Inflammatory macrophage treated with lipopolysaccharide for 1 hour (primary cell): ENCODE measurements at places on chromosomes 7 and 10.

DNA sequence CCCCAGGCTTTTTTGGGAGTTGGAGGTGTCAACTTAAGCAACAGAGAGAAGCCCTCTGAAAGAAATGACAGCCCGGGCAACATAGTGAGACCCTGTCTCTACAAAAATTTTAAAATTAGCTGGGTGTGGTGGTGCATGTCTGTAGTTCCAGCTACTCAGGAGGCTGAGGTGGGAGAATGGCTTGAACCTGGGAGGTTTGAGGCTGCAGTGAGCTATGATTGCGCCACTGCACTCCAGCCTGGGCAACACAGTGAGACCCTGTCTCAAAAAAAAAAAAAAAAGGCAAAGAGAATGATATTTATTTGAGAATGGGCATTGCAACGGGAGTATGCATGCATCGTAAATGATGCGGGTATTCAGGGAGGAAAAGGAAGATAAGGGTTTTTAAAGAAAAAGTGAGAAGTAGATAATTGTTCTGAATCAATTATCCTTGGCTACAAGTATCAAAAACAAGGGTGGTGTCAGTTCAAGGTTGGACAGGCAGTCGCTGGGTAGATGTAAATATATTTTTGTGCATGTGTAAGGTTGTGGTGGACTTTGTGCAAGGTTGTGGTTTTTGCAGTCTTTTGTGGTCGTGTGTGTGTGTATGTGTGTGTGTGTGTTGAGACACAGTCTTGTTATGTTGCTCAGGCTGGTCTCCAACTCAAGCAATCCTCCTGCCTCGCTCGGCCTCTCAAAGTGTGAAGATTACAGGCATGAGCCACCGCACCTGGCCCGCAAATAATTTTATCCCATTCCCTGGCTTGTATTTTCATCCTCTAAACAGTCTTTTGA lies 65.6 kb downstream of the COL26A1 start:
- DNase-seq = no peak

- no peak for DNase-seq
Measured at GRCh38 chr7:5361446-5362127, 62.0 kb downstream of the TNRC18 start.

- no peak for DNase-seq
Measured at GRCh38 chr7:50781381-50782293, 1.1 kb downstream of the GRB10 start.

DNA sequence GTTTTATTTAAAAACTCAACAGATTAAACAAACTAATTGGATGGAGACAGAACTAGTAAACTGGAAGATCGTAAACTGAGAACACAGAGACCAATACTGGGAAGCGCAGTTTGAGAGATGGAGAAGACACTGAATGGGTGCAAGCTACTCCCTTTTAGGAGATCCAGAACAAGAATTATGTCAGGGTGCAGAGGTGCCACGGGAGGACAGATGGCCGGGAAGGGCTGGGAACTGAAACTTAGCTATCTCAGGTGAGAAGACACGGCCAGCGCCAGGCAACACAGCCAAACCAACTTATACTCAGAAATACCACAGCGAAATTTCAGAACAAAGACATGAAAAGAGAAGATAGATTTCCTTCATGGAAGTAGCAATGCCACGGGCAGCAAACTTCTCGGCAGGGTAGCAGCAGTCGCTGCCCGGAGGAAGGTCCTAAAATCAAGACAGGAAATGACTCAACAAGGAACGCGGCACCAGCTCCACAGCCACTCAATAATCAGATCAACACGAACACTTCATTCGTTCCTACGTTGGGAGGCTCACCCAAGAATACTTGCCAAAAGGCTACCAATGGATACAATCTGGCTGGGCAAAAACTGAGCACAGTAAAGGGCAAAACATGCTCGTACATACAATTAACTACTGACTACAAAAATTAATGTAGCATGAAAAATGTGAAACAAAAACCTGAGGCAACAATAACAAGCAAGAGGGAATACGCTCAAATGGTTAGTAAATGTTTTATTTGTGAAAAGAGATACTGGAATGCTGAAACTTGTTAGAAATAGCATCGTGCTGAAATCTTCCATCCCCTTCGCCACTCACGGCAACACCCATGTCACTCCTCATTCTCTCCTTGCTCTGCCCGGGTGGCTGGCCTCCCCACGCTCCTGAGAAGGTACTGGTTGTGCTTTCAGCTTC lies 2.2 kb upstream of the LRRC27 start:
- DNase-seq = peak; percentile 33

DNA sequence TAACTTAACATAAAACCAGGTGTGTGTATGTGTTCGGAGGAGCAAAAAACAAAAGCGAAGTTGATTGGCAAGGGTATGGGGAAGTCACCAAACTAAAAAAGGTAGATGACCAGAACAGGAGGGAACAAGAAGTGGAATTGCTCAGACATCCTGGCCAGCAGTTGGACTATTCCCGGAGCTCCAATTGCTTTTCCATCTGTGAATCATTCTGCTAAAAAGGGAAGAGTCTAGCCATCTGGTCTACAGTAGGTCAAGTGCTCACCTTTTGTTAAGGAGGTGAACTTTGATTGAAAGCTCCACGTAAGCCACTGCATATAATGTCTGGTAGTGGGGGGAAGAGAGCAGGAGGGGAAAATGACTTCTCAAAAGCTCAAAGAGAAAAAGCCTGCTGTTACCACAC lies 50.0 kb upstream of the BET1 start:
- DNase-seq = no peak

GRCh38 chr10:72335394-72336258 lies 19.1 kb downstream of the DNAJB12 start:
- no peak for DNase-seq

DNA sequence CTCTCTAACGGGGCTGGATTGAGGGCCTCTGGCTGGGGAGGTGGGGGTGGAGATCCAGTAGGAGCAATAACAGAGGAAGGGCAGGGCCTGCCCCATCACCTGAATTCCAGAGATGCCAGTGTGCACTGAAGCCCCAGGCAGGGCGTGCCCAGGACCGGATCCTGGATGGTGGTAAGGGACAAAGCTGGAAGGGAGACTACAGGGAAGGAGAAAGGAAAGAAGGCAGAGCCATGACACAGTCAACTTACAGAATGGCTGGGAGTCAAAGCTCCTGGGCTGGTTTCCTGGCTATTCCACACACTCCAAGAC lies 666 bp downstream of the TMEM139 start:
- no peak for DNase-seq

GRCh38 chr7:30352169-30352568 lies 67.8 kb downstream of the ZNRF2 start:
- no peak for DNase-seq

GRCh38 chr10:102476466-102477141 lies 25.3 kb upstream of the C10orf95 start:
- DNase-seq = no peak

DNA sequence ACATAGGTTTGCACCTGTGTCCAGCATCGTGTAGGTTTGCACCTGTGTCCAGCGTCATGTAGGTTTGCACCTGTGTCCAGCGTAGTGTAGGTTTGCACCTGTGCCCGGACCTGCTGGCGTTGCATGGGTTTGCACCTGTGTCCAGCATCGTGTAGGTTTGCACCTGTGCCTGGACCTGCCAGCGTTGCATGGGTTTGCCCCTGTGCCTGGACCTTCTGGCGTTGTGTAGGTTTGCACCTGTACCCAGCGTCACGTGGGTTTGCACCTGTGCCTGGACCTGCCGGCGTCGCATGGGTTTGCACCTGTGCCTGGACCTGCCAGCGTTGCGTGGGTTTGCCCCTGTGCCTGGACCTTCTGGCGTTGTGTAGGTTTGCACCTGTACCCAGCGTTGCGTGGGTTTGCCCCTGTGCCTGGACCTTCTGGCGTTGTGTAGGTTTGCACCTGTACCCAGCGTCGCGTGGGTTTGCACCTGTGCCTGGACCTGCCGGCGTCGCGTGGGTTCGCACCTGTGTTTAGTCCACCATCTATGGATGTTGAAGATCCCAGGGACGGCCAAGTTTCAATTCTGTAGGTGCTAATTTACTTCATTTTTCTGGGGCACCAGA lies 158.0 kb downstream of the WDR37 start:
- DNase-seq = no peak

DNA sequence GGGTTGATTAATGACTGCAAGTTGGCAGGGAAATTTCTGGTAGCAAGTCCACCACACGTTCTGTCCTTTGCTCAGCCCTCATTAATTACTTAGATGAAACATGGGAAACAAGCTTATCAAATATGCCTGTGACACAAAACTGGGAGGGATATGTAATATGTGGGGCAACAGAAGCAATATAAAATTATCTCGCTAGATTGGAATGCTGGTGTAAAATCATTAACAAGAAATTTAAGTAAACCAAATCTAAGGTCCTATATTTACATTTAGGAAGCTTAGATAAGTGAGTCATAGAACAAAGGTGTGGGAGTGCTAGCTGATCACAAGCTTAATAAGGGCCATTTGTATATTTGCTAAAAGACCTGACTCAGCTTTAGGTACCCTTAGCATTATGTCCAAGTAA lies 23.5 kb downstream of the TRPV5 start:
- peak; percentile 21 for DNase-seq

DNA sequence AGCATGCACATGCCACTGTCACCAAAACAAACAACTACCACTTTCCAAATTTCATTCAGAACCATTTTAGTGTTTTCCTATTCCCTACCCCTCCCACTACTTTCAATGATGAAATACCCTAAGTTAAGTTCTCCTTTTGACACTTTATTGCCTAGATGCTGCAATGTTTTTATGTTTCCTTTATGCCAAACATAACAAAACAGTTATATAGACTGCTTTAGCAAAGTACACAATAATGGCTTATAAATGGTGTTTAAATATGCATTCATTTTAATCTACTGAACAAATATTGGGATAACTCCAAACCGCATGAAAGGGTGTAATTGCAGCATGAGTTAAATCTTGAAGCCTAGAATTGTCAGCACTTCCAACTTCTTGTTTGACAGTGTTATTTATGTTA lies 69.2 kb downstream of the PHYHIPL start:
- DNase-seq = peak; percentile 56

DNA sequence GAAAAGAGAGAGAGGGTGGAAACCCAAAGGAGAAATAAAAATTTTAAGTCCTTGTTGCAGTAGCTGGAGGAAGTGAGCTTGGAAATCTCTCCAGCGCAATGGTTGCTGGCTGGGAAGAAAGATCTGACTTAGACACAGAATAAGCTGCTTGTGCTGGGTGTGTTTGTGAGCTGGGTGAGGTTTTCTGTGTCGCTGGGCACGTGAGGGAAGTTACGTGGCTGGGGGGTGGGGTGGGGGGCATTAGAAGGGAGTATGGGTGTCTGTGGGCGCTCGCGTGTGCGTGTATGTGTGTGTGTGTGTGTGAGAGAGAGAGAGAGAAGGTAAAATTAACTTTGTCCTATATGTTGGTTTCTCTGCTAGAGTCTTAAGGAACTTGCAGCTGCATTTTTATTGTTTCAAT lies 11.6 kb downstream of the TCF7L2 start:
- no peak for DNase-seq

DNA sequence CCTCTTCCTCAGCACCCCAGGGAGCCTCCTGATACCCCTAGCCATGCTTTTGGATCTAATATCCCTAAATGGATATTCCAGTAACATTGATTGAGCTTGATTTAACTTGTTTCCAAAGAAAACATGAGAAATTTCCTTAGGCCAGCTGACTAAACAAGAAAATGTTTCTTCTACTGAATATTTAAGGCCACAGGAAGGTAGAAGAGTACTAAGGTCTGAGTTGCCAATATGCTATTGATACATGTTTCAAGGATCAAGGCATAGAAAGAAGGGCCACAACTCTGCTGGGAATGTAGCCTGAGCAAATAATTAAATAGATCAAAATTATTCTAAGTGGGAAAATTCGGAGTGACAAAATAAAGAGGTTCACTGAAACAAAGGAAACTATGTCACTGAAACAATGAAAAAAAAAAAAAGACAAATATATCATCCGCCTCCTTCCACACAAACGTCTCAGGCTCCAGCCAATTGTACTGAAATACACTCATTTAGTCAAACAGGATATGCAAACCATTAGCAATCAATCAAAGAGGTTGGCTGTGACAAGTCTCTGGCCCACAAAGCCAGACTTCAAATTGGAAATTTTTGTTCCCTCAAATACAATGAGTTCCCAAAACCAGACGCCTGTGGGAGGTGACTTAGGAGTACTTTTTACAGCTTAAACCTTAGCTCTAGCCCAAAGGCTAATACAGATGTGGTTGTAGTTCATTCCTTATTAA lies 396.2 kb downstream of the HTR7 start:
- DNase-seq = no peak

DNA sequence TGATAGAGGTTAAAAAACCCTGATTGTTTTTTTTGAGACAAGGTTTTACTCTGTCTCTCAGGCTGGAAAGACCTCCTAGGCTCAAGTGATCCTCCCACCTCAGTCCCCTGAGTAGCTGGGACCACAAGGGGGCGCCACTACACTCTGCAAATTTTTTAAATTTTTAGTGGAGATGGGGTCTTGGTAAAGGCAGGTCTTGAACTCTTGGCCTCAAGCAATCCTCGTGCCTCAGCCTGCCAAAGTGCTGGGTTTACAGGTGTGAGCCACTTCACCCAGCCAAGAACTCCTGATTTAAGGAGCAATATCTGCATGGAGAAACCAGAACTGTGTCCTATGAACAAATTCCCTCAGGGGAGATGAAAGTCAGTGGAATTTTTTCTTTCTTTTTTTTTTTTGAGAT lies 7.3 kb upstream of the KLHDC10 start:
- DNase-seq = peak; percentile 38

GRCh38 chr7:112255388-112255720 lies 48.9 kb downstream of the ZNF277 start:
- DNase-seq = no peak

GRCh38 chr10:29730458-29730857 lies 95.7 kb upstream of the SVIL start:
- no peak for DNase-seq

- peak; percentile 52 for DNase-seq
Measured at GRCh38 chr10:71316056-71316785, 2.8 kb upstream of the SLC29A3 start.

- no peak for DNase-seq
Measured at GRCh38 chr7:36795451-36796021, 71.2 kb upstream of the AOAH start.

- DNase-seq = peak; percentile 51
Measured at GRCh38 chr10:87862679-87863052, 667 bp downstream of the KLLN start.

DNA sequence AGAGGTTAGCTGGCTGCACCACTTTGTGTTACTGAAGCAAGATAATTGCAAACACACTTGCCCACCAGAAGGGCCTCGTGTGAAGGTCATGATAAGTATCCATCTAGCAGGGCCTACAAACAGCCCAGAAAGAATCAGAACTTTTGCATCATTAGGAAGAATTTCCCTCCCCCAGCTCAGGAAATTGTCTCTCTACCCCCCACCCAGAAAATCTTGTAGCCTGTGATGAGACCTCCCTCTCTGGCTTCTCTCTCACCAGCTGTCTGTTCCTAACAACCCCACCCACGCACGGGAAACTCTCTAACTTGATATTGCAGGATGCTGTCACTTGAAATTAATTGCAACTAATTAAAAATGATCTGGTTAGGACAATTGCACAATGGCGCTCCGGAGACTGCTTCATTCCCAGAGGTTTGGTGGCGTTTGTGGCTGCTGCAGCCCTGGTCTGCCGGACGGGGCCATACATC lies 34.5 kb downstream of the ZNF503 start:
- no peak for DNase-seq

DNA sequence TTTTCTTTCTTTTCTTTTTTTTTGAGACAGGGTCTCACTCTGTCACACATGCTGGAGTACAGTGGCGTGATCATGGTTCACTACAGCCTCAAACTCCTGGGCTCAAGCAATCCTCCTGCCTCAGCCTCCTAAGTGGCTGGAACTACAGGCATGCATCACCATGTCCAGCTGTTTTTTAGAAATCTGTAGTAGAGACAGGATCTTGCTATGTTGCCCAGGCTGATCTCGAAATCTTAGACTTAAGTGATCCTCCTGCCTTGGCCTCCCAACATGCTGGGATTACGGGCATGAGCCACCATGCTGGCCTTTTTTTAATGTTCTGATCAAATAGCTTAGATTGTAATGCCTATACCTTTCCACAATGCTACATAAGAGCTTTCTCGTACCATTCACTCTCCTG lies 107.0 kb upstream of the KCTD7 start:
- no peak for DNase-seq
